Ecto neural progenitor cell (in vitro differentiated cells): ENCODE measurements at places on chromosomes 3 and 15.

DNA sequence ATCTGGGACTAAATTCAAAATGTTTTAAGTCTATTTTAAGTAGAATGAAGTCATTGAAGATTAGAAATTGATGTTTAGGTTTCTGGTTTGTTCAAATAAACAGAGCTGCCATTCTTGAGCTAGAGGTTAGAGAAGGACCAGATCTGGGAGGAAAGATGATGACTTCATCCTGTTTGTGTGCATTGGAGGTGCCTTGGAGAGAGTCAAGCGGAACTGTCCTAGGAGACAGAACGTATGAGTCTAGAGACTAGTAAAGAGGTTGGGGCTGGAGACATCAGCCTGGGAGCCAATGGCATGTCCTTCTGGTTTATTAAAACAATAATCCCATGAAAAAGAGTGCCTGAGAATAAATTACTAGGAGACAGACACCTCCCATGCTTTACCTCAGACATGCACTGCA is 303.4 kb downstream of the KBTBD8 start:
- DNase-seq: no peak

GRCh38 chr3:4711680-4711992 is 218.5 kb downstream of the ITPR1 start:
- no peak for DNase-seq

- DNase-seq: no peak
Measured at GRCh38 chr15:38324939-38325647, 72.5 kb downstream of the SPRED1 start.

DNA sequence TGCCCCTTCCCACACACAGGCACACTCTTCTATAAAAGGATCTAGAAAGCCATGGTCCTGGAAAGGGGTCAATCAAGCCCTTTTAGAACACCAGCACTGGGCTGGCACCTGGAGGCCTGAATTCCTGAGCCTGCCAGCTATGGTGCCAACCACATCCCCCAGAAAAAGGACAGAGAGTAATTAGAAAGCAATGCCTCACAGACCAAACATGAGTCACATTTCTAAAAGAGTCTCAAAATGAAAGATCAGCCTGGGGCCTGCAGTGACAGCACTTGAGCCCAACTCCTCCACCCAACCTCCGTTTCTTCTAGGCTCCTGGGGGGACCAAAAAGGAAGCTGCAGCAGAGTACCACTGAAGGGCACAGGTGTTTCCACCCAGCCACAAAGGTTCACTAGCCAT is 14.1 kb downstream of the MYLK start:
- no peak for DNase-seq

DNA sequence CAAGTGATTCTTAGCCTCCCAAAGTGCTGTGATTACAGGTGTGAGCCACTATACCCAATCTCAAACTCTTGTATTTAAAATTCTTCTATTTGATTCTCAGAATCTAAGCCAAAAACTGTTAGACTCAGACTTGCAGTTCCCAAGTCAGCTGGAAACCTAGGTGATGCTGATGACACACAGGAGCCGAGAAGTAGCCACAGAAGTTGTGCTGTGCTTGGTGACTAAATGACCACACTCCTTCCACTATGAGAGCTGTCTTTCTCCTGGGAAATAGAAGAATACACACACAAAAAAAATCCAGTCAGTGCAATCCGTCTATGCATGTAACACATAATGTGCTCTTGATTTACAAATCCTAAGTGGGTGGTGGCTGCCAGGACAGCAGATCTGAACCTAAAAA is 33.9 kb downstream of the ILDR1 start:
- no peak for DNase-seq
